ENCODE measurements at places on chromosomes 13 and 19. TPM values are rescaled to one million over a fixed set of nuclear protein-coding genes. Genes with fewer than 3 reads are reported as not detected.

DNA sequence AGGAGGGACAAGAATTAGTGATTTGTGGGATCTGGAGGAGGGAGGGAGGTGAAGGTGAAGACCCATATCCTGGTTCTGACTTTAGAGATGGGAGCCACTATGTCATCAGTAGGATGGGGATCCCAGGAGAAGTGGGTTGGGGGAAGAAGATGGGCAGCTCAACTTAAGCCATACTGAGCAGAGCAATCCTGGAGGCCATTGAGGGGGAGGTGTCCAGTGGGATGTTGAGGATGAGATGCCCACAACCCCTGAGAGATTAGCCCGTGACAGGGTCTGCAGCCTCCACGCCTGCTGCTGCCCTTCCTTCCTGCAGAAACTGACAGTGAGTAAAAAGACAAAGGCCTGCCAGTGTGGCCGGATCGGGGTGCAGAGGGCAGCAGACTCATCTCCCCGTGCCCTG lies 11.2 kb upstream of the SIGLEC6 start:
- DNase-seq, result no peak

DNA sequence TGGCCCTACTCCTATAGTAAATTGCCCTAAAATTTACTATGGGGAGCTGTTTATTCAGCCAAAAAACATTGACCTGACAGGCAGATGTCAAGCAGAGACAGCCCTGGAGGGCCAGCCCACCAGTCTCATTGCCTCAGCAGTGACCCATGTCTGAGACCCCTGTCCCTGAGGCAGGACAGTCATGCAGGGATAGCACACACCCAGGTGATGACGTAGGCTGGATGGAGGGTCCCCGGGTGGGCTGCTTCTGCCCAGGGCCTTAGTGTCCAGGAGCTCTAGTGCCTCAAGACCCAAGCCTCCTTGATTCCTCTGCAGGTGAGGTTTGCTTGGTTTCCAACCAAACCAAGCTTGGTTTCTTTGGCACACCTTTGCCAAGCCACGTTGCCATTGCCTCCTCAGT lies 72.1 kb downstream of the HSPH1 start:
- DNase-seq, result no peak

- DNase-seq, result no peak
Observed at GRCh38 chr13:35887115-35887666, 244.0 kb downstream of the DCLK1 start.

DNA sequence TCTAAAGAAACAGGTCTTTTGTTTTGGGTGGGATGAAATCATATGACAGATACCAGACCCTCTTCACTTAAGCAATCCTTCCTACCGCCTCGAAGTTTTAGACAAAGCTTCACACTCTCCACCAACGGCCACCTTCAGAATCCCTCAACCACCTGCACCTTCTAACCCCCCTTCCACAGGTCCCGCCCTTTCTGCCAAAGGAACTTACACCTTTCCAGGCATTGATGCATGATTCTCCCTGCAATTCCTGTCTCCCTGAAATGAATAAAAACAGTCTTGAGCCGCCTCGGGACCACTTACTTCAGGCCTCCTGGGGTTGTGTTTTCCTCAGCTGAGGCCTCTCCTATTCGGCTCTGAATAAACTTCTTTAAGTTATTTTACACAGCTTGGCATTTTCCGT lies 859 bp downstream of the ZNF433 start:
- DNase-seq, result peak; percentile 19

DNA sequence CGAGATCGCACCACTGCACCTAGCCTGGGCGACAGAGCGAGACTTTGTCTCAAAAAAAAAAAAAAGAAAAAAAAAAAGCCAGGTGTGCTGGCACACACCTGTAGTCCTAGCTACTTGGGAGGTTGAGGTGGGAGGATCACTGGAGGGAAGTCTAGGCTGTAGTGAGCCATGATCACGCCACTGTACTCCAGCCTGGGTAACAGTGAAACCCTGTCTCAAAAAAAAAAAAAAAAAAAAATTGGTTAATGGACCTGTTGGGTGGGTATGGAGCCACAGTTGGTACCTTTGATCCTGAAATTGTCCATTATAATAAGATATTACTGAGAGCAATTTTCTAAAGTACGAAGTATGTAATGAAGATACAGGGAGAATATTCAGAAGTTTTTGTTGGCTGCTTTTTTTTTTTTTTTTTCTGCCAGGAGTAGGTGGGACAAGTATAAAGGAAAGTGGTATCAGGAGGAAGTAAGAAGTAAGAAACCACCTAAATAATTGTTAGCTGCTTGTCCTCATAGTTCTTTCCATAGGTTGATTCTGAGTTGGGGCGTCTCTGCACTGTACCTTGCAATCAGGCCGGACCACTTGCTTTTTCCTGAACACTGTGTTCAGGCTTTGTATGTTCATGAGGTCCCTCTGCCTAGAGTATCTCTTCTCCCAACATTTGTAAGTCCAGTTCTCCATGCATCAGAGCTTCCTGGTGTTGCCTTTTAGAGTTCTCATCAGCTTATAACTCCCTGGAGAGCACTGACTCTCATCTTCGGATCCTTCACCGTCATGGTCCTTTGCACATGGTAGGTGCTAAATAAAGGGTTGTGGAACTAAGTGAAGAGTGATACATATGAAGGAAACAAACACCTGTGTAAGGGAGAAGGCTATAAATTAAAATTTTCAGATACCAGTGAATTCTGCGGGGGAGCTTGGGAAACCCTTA lies 31.7 kb downstream of the ARHGAP35 start:
- DNase-seq, result no peak

Gene KCNN1
- not detected for total RNA-seq

GRCh38 chr13:112172641-112173251 lies 105.8 kb downstream of the SOX1 start:
- no peak for DNase-seq

DNA sequence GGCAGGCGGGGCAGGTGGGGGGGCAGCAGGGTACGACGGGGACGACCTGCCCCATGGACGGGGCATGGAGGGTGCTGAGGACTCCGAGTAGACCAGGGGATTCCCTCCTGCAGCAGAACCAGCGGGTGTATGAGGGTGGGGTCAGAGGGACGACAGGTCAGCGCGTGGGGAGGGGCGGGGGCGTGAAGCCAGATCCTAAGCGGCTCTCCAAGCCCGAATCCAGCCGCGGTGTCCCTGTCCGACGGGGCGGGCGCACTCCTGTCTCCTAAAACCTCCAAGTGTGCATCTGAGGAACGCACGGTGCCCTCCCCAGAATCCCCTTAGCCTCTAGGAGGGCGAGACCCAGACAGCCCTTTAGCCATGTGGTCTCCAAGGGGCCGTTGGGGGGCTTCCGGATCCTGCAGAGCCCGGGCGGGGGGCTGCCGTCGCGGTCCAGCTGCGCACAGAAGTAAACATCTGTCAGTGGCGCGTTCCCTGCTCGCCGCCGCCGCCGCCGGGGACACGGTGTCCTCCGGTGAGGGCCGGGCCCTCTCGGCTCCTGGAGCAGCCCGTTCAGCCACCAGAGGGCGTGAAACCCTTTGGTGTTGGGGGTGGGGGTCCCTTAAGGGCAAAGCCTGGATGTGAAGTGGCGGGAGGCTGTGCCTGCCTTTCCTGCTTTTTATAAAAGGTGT lies 730 bp downstream of the NRTN start:
- DNase-seq, result peak; percentile 24

Gene CNN1
- total RNA-seq, result 2.2 TPM

Gene CNOT3
- 9.8 TPM for total RNA-seq

Gene PTPRH
- total RNA-seq, result 6.5 TPM

DNA sequence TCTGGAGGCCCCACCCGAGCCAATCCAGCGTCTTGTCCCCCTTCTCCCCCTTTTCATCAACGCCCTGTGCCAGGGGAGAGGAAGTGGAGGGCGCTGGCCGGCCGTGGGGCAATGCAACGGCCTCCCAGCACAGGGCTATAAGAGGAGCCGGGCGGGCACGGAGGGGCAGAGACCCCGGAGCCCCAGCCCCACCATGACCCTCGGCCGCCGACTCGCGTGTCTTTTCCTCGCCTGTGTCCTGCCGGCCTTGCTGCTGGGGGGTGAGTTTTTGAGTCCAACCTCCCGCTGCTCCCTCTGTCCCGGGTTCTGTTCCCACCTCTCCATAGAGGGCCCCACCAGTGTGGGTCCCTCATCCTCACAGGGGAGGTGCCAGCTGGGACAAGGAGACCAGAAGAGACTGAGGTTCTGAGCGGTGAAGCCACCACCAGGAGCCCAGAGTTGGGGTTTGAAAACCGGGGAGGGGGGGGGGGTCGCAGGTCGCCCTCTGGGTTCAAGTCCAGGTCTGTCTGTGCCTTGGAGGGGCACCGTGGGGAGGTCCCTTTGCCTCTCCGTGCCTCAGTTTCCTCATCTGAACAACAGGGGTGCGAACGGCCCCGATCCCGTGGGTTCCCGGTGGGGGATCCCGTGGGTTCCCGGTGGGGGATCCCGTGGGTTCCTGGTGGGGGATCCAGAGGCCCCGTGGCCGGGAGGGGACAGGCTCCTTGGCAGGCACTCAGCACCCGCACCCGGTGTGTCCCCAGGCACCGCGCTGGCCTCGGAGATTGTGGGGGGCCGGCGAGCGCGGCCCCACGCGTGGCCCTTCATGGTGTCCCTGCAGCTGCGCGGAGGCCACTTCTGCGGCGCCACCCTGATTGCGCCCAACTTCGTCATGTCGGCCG lies at the start of gene ELANE:
Gene ELANE (plus strand): TSS at position 168 of the 878 bp plus-strand sequence. CDS start 26 bp downstream, at position 194.
- no peak for DNase-seq

Gene USHBP1
- total RNA-seq, result not detected

Gene ZFR2
- total RNA-seq, result not detected

DNA sequence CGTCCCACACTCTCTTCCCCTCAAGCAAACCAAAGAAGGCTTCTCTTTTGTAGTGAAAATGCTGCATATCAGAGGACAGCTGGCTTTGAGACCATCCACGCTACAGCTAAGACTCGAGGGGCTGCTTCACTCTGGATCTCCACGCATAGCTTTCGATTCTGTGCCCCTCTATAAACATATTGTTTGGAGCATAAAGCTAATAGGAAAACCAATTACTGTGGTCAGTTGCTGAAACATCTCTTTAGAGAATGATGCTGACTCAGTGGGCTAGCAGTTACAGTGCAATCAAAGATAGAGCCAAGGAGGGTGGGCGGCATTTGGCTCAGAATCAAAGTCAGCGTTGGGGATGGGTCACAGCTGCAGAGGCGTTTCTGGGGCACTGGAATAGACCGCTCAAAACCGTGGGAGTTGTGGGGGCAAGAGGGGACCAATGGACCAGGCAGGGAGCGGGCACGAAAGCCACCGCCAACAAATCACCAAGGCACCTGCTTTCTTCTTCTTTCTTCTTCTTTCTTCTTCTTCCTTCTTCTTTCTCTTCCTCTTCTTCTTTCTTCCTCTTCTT lies 76.7 kb downstream of the RASL11A start:
- no peak for DNase-seq

GRCh38 chr19:9986787-9987281 lies 23.5 kb downstream of the COL5A3 start:
- peak; percentile 95 for DNase-seq

- no peak for DNase-seq
Observed at GRCh38 chr13:103161476-103161875, 95.3 kb upstream of the SLC10A2 start.

- DNase-seq, result peak; percentile 71
Observed at GRCh38 chr13:101454767-101455166, 2.3 kb downstream of the ITGBL1 start.

Gene CCNE1
- 5.6 TPM for total RNA-seq

DNA sequence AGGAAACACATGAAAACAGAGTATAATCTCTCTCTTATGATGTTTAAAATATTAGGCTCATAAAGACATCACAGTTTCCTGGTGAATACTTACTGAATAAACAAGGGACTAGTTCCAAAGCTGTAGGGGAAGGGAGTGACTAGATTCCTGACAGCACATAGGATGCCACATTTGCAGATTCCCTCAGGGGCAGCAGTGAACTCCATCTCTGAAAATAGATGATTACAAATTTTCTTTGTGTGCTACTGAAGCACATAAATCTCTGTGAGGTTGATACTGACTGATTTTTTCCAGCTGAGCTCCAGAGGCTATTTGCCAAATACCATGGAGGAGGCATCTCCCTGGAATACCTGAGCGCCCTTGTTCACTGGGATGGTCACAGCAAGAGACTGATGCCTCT lies 77.3 kb downstream of the FGF9 start:
- no peak for DNase-seq

GRCh38 chr13:113403255-113404104 lies 39.5 kb upstream of the GRTP1 start:
- no peak for DNase-seq

GRCh38 chr13:32415019-32415418 lies 12.9 kb downstream of the N4BP2L1 start:
- peak; percentile 8 for DNase-seq

GRCh38 chr19:3135961-3136683 lies at the start of gene GNA15:
GNA15 (plus strand) TSS chr19:3136033; CDS start chr19:3136451, 418 bp downstream.
- no peak for DNase-seq

- no peak for DNase-seq
Observed at GRCh38 chr19:16296713-16297112, 27.9 kb upstream of the KLF2 start.
